ENCODE measurements at places on chromosomes 6 and 20.
A peak's percentile ranks its signal among the peaks of the same experiment; 100 is the strongest.

DNA sequence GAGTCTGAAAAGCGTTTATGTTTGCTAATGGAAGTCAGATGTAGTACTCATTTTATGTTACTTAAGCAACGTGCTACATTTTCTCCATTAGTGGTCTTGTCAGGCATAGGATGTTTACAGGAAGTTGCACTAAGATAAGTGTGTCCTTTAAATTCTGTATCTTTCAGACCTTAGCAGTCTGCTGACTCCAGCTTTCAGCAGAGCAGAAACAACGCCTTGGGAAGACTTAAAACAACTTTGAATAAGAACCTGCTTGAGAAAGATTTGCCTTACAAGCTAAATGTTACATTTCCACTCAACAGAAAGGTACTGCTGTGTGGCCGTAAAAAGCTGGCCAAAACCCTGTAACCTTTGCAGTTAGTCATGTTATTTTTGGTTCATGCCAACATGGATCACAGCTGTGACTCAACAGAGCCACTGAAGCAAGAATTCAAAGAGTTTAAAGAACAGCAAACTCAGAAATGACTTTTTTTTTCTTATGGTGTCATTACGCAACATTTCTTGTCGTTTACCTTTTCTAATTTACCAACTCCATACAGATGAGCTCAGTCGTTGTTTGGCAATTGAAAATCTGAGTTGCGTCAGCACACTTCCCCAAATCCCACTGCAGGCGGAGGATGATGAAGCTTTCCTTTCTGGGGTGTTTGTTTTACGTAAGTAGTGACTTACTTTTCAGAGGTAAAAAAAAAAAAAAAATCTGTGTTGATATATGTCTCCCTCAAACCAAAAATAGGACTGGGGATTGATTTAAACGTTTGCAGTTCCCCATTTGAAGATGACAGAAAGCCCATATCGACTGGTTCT is 27.9 kb upstream of the BMP6 start:
- DNase-seq, result peak; percentile 20

GRCh38 chr6:43761666-43762409 is 8.2 kb upstream of the VEGFA start:
- no peak for DNase-seq

- DNase-seq, result no peak
Observed at GRCh38 chr6:108897371-108897770, 49.1 kb downstream of the ARMC2 start.

GRCh38 chr6:21246075-21246474 is 347.5 kb upstream of the SOX4 start:
- no peak for DNase-seq

- no peak for DNase-seq
Observed at GRCh38 chr6:137677709-137678108, 183.5 kb upstream of the OLIG3 start.

DNA sequence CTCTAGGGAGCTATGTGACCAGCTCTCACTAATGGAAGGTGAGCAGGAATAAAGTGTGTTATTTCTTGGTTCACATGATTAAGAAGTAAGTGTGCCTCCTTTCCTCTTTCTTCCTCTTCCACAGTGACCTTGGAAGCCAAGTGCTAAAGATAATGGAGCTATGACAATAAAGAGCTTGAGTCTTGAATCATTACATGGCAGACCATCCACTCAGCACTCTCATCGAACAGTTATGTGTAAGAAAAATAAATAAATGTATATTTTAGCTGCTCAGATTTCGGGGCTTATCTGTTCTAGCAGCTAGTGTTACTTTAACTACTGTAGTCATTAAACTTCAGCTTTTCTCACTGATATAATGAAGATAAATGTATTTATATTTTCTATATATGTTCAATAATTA is 72.9 kb downstream of the HDGFL1 start:
- no peak for DNase-seq

DNA sequence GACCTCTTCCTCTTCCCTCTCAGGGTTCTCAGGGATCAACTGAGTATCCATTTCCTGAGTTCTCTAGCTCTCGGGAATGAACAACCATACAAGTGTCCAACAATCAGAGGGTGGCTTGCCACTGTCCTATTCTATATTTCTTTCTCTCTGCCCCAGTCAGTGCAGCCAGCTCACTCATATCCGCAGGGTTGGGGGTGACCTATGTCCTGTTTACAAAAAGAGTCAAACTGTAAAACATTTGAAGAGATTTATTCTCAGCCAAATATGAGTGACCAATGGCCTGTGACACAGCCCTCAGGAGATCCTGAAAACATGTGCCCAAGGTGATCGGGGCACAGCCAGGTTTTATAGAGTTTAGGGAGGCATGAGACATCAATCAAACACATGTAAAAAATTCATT is 10.8 kb upstream of the BTN3A2 start:
- no peak for DNase-seq

GRCh38 chr6:21900730-21901129 is 307.2 kb downstream of the SOX4 start:
- DNase-seq, result no peak

DNA sequence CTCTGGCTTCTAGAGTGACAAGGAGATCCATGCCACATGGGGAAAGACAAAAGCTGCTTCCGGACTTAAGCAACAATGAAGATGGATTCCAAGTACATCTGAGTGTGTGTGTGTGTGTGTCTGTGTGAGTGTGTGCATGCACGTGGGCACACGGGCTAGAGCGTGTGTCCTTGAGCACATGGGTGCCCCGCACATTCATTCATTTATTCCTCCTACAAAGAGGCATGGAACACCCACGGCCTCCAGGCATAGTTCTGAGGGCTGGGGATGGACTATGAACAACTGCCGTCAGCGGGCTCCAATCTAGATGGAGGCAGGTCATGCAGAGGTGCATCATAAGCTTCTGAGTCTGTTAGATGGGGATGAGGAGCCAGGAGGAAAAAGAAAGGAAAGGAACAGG is 49.1 kb downstream of the GRM4 start:
- DNase-seq, result no peak

DNA sequence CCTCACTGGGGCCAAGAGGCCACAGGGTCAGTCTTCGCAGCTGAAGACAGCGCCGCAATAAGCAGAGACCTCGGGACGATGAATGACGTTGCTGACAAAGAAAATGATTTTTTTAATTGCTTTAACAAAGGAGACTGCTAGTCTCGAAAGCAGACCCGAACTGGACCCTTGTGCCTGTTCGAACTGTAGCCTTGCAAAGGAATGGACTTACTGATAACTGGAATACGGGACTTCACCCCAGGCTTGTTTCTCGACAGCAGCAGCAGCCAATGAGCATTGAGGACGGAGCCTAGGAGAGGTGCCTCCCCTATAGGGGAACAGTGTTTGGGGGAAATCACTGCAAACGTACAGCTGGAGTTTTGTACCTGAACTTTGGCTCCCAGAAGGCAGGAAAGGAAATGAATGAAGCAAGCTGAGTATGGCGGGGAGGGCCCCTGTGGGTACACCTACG is 1.3 kb upstream of the TAF4 start:
- DNase-seq, result peak; percentile 24

DNA sequence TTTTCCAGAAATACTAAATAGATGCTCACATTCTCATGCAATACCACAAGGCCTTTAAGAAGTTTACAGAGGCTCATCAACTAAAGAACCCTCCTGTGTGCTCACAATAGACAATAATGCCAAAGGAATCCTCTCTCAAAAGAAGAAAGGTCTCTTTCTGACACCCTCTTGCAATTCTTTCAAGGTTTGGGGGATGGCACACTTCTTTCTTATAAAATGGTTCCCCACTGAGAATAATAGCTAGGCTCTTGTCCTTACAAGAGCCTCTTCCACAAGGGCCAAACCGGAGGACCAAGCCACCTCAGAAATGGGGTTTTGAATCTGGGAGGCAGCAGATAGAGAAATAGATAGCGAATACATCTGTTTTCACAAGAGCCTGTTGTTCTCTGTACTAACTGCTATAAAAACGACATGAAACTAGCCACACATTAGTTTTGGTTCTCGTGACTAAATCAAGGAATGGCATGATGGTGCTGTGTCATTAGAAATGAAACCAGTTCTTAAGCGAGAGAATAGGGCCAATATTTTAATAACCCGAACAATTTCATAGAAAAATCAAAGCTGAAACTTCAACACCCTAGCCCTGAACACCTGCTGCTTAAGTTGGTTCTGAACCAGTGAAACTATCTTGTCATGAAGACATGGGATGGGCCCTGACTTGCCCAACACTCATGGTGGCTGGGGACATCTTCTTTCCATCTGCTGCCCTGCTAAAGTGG is 81.1 kb downstream of the PRDM1 start:
- no peak for DNase-seq
